ENCODE measurements at places on chromosomes 16 and 17.
A peak's percentile ranks its signal among the peaks of the same experiment; 100 is the strongest.

DNA sequence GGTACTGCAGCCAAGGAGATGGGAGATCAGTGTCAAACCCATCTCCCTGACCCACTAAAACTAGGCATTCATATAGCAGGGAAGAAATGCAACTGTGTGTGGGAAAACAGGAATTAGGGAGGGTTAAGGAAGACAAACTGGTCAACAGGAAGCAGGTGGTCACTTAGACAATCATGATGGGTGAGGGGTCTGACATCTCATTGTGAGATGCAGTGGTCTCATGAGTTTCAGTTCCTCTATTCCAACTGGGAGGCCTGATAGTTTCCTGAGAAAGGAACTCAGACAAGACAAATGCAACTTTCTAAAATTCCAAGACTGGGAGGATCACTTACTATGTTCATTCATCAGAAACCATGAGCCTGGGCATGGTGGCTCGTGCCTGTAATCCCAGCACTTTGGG, 361.4 kb upstream of the C16orf82 start:
- no peak for DNase-seq

- DNase-seq = no peak
Observed at GRCh38 chr17:77377710-77378235, 237.0 kb downstream of the SEC14L1 start.

GRCh38 chr16:56669840-56670619, 416 bp downstream of the MT1H start:
- no peak for DNase-seq

- DNase-seq = no peak
Observed at GRCh38 chr16:53876811-53877210, 172.9 kb downstream of the FTO start.

DNA sequence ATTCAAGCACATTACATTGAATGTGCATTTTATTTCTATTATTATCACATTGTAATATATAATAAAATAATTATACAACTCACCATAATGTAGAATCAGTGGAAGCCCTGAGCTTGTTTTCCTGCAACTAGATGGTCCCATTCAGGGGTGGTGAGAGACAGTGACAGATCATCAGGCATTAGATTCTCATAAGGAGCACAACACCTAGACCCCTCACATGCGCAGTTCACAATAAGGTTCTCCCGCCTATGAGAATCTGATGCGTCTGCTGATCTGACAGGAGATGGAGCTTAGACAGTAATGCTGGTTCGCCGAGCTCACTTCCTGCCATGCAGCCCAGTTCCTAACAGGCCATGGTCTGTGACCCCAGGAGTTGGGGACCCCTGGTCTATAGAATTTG, 96.7 kb upstream of the RBBP6 start:
- no peak for DNase-seq

DNA sequence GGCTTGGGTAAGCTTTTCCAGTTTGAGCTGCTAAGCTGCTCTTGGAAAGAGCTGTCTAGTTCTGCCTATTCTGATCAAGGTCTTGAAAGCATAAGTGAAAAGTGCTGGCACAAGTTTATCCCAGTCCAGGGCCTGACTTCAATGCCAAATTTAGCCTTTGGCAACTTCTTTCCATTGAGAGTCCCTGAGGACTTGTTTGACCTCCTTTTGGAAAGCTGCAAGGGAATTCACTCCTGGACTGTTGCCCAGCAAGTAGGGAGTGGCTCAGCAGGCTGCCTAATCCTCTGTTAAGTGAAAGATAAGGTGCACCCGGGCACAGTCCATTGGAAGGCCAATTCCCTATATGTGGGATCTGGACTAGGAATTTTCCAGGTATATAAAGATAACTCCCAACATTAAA, 16.0 kb upstream of the TANC2 start:
- DNase-seq = no peak

- DNase-seq = no peak
Observed at GRCh38 chr16:53482123-53482522, 20.9 kb downstream of the AKTIP start.

- DNase-seq = peak; percentile 52
Observed at GRCh38 chr16:54633943-54634362, 296.7 kb upstream of the IRX5 start.

DNA sequence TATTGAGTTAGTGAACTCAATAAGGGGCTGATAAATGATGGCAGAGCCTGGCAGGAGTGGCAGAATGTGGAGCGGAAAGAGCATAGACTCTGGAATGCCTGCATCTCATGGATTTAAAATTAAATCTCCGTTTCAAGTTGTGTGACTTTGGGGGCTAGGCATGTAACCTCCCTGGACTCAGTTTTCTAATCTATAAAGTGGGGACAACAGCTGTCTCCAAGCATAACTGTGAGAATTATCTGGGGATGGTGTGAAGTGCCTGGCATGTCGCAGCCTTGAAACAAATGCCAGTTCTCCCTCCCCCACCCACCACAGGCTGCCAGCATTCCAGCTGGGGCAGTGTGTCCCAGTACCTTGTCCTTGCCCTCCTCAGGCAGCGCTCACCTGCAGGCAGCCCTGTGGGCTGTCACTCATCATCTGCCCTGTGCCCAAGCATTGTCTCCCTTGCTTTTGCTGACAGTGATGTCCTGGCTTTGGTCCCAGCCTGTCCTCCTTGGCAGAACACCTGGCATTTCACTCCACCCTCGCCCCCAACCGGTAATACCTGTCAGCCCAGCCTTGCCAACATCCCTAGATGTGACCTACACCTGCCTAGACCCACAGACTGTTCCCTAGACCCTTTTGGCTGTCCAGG, 129.6 kb downstream of the MRM1 start:
- DNase-seq = peak; percentile 94

- DNase-seq = no peak
Observed at GRCh38 chr16:50781043-50781442, 39.2 kb downstream of the CYLD start.

DNA sequence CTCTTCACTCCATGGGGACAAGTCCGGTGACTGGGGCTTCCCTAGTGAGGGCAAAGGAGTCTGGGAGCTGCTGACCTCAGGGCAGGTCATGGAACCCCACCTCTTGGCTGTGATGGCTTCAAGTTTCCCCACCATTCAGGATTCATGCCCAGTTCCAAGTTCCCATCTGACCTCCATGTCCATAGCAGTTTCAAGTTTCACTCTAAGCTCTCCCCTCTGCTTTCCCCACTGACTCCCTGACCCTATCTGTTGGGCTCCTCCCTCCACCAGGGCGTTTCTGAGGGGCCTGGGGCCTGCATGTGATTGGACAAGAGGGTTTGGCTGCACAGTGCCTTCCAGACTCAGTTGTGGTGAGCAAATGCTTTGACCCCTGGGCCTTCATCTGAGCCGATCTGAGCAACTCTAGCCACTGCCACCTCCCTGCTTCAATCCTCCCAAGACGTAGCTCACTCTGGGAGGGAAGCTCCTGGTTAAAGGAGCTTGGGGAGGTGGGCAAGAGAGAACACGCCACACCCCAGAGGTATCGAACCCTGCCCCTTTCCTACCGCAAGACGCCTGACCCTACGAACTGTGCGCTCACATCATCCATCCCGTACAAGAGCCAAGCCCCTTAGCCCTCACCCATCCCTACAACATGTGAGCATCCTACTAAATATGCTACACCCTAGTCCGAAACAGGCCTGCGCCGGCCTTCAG, 8.3 kb downstream of the ZNF629 start:
- DNase-seq = no peak

GRCh38 chr16:68452176-68452575, 3.9 kb upstream of the SMPD3 start:
- no peak for DNase-seq

DNA sequence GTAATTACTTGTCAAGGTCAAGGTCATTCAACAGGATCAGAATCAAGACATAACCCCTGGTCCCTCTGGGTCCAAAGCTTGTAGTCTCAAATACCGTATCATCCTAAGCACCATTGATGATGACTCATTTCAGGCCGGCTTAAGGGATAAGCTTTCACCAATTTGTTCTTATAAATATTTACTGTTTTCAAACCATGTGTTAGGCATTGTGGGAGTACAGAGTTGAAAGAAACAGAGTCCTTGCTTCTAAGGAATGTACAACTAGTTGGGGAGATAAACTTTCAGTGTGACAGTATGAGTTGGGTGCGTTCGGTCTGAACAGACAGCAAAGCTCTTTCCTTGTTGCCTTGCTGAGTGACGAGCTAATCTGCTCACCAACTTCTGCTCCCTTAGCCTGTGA, 183.5 kb upstream of the MAF start:
- no peak for DNase-seq

DNA sequence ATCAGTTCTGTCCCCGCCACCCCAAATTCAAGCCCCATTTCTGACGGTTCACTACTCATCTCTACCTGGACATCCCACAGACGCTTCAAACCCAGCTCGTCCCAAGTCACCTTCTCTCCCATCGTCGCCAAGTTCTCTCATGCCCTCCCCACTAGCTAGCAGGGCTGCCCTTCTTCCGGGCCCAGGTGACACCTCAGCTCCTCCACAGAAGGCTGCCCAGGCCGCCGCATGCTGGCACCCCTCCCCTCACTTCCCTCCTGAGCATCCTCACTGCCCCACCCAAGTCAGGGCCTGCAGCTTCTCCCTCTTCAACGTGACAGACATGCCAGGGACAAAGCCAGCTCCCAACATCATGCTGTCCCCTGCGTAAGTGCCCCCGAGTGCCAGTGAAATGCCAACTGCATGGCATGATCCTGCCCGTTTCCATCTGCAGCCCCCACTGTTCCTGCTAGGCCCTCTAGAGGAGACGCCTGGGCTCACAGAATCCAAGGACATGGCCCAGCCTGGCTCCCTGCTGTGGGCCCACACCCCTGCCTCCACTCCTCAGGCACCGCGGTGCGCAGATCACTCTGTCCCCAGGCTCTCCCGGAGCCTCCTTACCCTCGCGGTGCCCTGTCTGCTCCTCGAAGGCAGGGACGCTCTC, 5.9 kb downstream of the CYB561 start:
- no peak for DNase-seq

DNA sequence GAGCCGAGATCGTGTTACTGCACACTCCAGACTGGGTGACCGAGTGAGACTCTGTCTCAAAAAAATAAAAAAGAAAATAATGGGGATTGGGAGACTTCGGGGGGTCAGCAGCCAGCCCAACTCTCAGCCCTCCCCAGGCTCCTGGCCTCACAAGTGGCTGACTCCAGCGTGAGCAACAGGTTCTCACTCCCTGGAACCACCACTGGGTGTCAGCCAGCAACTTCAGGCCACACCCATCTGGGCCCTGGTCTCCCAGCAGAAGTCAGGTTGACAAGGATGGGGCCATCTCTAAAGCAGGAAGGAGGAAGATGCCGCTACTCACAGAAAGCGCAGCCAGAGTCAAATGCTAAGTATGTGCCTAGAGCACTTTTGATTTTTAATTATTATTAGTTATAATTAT, 139.4 kb downstream of the C16orf78 start:
- DNase-seq = no peak

DNA sequence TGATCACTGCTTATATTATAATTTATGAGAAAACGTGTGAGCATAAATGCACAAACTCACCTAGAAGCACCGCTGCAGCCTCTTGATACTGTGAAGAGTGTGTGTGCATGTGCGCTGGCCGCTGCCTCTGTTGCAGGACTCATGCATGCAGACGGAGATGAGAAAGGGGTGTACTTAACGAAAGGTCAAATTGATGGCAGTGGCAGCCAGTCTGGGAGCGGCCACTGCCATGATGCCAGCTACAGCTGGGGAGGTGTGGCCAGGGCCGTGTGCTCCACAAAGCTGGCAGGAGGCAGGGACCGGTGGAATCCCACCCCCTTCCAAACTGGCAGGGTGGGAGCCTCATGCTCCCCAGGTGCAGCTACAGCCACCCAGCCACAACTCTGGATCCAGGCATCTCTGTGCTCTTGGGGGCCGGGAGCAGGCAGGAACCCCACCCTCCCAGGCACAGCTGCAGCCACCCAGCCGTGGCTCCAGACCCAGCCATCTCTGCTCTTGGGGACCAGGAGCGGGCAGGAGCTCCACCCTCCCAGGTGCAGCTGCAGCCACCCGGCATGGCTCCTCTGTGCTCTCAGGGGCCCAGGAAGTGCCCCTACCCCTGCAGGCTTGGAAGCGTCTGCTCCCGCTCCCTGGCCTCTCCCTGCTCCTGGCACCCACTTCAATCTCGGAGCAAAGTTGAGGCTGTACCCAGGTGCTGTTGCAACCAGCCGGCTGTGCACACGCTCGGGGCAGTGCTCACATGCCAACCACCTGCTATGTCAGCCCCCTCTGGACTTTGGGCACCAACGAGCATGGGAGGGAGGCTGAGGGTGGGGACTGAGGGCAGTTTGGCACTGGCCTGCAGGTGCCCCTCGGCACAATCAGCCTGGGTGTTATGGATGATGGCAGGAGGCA, 77.5 kb upstream of the CHMP6 start:
- no peak for DNase-seq

DNA sequence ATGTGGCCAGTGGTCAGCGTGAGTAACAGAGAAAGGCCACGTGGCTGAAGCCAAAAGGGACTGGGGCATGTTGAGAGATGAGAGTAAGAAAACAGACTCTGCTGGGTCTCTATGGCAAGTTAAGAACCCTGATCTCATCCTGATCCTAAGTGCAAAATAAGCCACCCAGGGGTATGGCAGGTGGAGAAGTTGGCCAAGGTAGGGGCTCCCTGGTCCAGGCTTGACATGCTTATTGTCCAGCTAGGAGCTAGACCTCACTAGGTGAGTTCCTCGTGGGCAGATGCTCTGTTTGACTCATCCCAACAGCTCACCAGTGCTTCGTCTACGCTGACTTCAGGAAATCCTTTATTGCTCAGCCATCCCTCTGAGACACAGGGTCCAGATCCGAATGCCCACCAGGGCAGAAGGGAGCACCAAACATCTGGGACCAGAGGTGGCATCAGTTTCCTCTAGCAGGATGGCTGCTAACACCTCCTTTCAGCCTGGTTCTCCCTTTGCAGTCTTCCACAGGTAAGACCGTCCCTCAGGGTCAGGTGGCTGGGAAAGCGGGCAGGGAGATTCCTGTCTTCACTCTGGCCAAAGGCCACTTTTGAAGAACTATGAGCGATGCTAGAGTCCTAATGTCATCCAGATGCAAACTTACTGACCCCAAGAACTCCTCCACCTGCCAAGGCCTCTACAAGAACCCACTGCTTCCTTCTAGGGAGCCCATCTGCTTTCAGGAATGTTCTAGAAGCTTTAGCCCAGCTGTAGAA, 99.5 kb downstream of the CDYL2 start:
- DNase-seq = no peak

- no peak for DNase-seq
Observed at GRCh38 chr17:29019475-29020181, 13.8 kb upstream of the SEZ6 start.

- no peak for DNase-seq
Observed at GRCh38 chr16:82801361-82801760, 174.6 kb downstream of the CDH13 start.

DNA sequence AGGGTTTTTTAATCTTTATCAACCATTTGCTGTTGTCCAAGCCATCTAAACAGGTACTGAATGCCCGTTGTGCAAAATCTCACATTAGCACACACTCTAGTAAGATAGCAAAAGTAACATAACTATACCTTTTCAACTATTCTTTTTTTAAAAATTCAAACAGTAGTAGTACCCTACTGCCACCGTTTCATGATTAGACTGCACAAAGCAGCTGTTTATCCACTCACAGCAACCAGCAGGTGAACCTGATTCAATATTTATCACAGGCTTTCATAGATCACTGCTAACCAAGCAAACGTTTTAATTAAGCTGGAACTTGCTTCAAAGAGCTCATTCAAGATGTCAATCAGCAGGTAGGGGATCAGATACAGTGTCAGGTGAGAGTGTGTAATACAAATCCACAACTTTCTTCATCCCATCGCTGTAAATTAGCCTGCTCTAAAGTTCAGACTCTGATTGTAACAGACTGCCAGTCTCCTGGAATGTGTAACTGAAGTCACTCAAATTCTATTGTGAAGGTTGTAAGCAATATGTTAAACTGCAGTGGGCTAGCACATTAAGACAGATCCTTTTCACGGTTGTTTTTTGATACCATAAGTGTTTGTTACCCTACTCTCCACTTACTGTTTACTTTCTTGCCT, 47.3 kb downstream of the BRIP1 start:
- DNase-seq = peak; percentile 53
